Osteoblast (primary cell): ENCODE measurements at places on chromosomes 2 and 18. TPM values are rescaled to one million over a fixed set of nuclear protein-coding genes. Genes with fewer than 3 reads are reported as not detected.
A peak's percentile ranks its signal among the peaks of the same experiment; 100 is the strongest.

DNA sequence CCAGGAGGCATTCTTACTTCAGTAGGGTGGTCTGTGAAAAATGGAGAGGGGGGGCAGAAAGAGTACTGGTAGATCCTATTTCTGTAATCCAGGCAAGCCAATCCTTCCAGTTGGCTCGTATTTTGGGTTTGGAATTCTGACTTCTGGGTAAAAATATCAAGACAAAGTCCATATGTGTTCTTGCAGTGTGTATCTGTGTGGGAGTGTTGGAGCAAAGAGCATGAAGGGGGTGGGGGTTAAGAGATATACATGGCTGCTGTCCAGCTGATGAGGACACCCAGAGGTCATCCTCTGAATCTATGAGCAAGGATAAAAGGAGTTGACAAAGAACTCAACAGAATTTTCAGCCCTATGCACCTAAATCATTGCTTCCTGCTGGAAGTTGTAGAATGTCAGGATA is 375.8 kb upstream of the PIK3C3 start:
- no peak for DNase-seq

- no peak for DNase-seq
Observed at GRCh38 chr2:39411181-39411944, 25.7 kb downstream of the MAP4K3 start.

The HK2 gene
- 74.6 and 76.4 TPM in 2 replicates for total RNA-seq

DNA sequence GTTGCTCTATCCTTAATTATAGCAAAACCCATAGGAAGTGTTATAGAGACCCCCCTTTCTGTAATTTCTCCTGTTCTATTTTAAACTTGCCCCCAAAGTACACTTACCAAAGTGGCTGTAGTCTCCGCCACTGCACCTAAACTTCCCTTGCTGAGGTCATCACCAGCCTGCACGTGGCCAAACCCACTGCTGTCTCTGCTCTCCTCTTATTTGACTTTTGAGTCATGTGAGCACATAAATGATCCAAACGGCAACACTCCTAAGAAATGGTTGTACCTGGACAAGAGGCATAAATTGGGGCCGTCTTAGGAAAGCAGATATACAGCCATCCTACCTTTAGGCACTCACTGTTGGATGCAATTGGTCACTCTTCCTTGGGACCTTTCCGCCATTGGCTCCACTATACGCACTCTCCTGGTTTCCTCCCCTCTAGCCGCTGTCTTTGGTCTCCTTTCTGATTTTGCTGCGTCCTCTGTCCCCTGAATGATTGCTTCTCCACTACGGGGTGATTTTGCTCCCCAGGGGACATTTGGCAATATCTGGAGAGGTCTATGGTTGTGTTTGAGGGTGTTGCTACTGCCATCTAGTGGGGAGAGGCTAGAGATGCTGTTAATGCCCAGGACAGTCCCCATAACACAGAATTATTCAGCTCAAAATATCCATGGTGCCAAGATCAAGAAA is 19.2 kb upstream of the IL36G start:
- peak; percentile 47 for DNase-seq

GRCh38 chr18:55245211-55245614 is 286.0 kb upstream of the CCDC68 start:
- no peak for DNase-seq

DNA sequence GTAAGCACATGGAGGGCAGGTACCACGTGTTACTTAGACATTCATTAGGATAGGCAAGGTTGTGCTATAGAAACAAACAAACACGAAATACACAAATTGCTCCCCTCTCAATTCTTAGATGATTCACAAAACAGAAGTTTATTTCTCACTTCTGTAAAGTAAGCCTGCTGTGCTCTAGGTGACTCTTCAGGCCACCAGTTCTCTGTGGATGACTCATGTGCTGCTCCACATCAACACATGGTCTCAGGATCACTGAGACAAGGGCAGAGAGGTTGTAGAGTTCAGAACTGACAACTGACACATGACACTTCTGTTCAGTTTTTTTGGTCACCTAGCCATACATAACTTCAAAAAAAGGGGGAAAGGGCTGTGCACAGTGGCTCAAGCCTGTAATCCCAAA is 70.6 kb downstream of the DAW1 start:
- no peak for DNase-seq

GRCh38 chr2:32711219-32711618 is 83.4 kb downstream of the TTC27 start:
- peak; percentile 78 for DNase-seq

DNA sequence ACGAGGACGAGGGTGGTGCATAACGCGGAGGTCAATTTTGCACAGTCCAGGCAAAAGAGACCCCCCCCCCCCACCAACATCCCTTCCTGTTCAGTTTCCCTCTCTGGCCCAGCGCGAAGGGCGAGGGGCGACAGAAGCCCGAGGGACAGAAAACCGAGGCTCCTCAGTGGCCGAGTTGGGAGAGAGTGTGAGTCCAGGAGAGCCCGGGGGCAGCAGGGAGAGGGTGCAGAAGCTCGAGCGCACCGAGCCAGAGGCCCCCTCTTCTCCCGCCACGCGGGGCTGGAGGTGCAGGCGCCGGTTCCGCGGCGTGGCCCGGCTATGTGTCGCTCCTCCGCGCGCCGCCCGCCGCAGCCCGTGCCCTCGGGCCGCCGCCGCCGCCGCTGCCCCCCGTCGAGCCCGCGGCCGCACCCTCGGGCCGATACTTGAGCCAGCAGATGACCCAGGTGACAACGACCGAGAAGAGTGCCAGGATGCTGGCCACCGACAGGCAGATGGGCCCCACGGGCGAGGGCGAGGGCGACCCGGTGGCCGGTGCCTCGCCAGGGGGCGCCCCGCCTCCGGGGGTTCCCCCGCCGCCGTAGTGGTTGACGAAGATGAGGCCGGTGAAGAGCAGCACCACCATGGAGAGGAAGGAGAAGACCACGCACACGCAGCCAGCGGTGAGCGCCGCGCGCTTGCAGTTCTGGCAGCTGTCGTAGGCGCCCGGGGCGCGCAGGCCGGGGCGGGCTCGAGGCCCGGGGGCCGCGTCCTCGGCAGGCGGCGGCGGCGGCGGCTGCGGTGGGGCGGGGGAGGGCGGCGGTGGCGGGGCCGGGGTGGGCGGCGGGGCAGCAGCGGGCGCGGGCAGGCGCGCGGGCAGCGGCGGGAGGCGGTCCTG is 20.2 kb upstream of the PAX3 start:
- peak; percentile 86 for DNase-seq

- no peak for DNase-seq
Observed at GRCh38 chr18:79275992-79276391, 119.7 kb upstream of the NFATC1 start.

The SERPINB4 gene
- total RNA-seq, result 0.29 TPM in 1 of 2 replicates, not detected in the other

GRCh38 chr2:161414042-161415033 is 1.8 kb upstream of the TBR1 start:
- DNase-seq, result peak; percentile 94

DNA sequence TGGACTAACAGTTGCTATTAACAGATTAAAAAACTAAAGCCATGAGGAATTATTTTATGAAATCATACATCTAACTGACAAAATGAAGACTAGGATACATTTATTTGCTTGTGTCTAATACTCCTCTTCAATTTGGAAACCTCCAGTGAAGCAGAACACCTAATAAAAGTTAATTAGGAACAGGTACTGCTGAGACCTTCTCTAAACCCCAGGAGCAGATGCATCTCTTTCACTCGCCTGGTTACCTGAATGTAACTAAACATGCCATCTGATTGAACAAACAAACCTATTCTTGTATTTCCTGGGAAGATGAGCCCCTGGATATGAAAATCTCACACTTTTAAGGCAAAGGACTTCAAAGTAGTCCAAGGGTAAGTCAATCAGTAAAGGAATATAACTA is 898.2 kb downstream of the NRXN1 start:
- DNase-seq, result no peak

DNA sequence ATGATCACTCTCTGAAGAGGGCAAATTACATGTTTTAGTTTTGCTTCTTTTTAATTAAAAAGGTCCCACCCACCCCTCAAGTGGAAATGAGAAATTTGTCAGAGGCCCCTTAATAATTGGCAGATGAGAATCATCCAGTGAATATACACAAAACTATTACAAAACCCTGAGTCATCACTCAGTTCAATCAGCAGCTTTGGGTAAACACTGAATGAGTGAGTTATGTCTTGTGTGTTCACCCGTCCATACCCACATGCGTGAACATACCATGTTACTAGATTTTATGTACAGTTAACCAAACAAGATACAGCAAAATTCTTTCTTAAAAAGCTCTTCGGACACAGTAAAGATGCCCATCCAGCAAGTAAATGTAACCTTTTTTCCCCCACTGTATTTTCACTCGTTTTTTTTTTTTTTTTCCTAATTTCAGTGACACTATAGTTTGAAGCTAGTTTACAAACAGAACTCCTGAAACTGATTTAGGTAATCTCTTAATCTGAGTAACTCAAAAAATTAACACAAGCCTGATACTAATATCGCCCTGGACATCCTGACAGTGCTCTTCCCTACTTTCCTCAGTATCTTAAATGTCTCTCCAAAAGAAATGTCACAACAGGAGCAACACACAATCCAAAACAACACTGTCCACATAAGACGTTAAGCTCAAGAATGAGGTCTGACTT is 1.4 kb downstream of the PSME4 start:
- peak; percentile 63 for DNase-seq

GRCh38 chr2:62578803-62579640 is 73.0 kb upstream of the TMEM17 start:
- no peak for DNase-seq

The VWA3B gene
- 0.59 TPM in 1 of 2 replicates, not detected in the other for total RNA-seq

The CPLX4 gene
- not detected in 2 replicates for total RNA-seq

GRCh38 chr2:162676515-162676914 is 162.1 kb downstream of the KCNH7 start:
- DNase-seq, result no peak

The SCN3A gene
- total RNA-seq, result 0.59 and 0.72 TPM in 2 replicates

GRCh38 chr18:28269750-28270149 is 92.8 kb upstream of the CDH2 start:
- no peak for DNase-seq

- peak; percentile 79 for DNase-seq
Observed at GRCh38 chr2:241571821-241572620, 13.5 kb downstream of the BOK start.

- DNase-seq, result no peak
Observed at GRCh38 chr2:69353360-69353759, 33.7 kb downstream of the GFPT1 start.

DNA sequence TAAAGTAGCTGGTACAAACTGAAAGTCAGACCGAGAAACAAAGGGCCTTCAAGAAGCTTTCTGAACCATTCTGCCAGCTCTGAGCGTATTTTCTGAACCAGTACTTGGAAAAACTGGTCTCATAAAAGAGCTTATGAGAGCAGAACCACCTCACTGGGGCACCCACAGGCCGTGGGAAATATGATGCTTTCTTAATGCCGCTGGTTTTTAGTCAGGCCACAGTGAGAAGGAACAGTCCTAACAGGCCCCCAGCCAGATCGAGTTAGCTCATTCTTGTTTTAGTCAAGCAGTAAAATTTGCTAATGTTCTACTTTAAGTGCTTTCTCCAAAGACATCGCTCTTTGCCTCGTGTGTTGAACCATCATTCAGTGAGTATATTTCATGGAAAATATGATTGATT is 12.7 kb upstream of the NOSTRIN start:
- peak; percentile 35 for DNase-seq

- peak; percentile 89 for DNase-seq
Observed at GRCh38 chr2:11140492-11140891, 14.8 kb upstream of the SLC66A3 start.

- peak; percentile 88 for DNase-seq
Observed at GRCh38 chr2:237299906-237300305, 114.1 kb downstream of the COL6A3 start.

DNA sequence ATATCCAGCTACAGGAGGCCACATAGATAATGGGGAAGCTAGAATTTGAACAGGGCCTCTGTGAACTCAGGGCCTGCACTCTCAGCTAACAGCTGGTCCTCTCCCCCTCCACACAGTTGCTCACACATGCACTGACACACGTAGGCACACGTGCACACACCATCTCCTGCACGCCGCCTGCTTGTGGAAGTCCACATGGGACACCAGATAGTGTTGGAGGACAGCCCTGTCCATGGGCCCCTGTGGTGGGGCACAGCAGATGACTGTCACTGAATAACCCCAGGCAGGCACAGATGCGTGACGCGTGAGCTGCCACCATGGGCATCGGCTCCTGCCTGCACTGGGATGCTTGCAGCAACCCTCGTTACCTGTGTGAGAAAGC is 52.9 kb downstream of the ADI1 start:
- peak; percentile 19 for DNase-seq

DNA sequence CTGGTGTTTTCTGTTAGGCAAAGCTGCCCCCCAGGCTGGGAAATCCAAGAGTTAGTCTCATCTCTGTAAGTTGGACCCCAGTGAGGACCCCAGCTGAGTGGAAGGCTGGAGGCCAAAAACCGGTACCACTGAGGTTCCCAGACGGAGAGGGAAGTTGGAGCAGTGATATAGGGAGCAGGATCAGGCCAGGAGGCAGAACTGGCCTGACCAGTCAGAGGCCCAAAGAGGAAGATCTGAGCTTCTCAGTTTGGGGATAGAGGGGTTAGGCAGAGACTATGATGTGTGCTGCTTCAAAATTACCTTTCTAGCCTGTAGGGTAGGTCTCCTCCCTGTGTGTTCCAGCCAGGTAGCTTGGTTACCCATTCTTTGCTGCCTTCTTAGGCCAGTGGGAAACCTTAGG is 4.6 kb upstream of the RNF181 start:
- DNase-seq, result peak; percentile 73

- DNase-seq, result peak; percentile 31
Observed at GRCh38 chr2:152549423-152549822, 167.8 kb downstream of the PRPF40A start.

DNA sequence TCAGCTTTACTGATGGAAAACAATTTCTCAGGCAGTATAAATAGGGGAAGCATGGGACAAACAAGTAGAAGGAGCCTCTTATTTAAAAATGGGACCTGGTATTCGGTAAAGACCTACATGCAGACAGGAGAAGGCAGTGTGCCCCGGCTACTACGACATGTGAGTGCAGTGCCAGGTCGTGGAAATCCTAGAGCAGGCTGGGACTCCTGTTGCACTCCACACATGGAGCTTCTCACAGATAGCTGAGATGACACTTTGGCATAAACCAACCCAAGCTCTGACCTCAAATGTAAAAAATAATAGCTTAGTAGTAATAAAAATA is 885 bp upstream of the DSEL start:
- DNase-seq, result no peak

GRCh38 chr2:152167065-152167464 is 8.5 kb downstream of the STAM2 start:
- no peak for DNase-seq

GRCh38 chr18:8982416-8983183 is 119.9 kb upstream of the NDUFV2 start:
- peak; percentile 76 for DNase-seq

The PRR30 gene
- not detected in 2 replicates for total RNA-seq

GRCh38 chr2:10166676-10167292 is 44.2 kb downstream of the RRM2 start:
- peak; percentile 54 for DNase-seq

- no peak for DNase-seq
Observed at GRCh38 chr18:67545681-67546080, 29.2 kb upstream of the DSEL start.

GRCh38 chr2:241063587-241063986 is 38.5 kb downstream of the MTERF4 start:
- peak; percentile 66 for DNase-seq

GRCh38 chr2:215652388-215652787 is 216.5 kb upstream of the FN1 start:
- peak; percentile 87 for DNase-seq

- no peak for DNase-seq
Observed at GRCh38 chr2:223880796-223881195, 43.4 kb upstream of the AP1S3 start.

GRCh38 chr2:133411857-133412256 is 156.4 kb downstream of the NCKAP5 start:
- DNase-seq, result no peak
